ENCODE measurements at places on chromosomes 4 and X.

GRCh38 chrX:44036336-44036735, 63.1 kb upstream of the NDP start:
- no peak for DNase-seq

DNA sequence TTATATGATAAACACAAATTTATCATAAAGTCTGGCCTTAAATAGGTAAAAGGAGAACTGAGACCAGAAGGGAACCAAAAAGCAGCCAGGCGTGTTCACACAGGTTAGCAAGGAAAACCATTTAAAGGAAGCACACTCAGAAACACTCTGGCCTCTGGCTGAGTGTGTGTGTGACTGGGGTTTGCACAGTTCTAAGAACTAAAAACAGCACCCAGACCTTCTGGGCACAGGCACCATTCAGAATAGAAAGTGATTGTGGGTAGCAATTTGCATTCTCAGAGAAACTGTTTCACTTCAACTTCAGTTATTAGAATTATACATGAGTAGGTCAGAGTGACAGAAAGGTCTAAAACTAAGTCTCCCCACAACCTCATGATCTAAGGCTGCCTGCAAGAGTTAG, 10.0 kb downstream of the GPR82 start:
- DNase-seq, result peak; percentile 7

DNA sequence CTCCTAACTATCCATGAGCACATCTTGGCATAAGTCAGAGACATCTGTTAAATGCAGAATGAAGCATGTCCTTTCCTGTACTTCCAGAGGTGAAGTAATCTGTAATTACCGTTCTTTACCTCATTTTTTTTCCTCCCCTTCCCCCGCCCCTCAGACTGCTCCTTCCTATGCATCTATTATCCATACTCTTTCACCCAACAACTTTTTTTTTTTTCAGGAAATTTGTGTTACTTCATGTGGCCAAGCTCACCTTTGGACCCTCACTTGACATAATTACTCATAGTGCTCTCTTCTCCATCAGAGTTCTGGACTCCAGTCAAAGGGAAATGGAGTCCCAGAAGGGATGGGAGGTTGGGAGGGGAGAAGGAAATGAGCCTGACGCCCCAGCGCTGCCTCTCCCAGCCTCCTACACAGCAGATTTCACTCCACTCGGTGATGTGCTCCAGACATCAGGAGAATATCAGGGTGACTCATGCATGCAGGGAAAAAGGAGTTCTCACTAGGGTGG, 568.8 kb downstream of the STIM2 start:
- DNase-seq, result no peak

DNA sequence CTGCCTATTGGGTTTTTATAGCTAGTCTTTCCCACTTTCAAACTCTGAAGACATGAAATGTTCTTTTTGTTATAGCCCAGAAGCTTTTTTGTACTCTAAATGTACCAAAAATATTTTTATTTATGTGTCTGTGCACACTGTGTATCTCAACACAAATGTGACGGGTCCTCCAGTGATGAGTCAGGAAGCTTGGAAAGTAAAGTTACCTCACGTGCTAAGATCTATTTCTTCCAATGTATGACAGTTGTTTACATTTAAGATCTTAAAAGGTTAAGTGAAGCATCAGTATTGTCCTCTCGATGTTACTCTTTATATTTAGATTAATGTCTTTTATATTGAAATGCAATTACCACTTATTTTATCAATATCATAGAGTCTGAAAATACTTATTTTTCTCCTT, 29.1 kb upstream of the PRSS12 start:
- no peak for DNase-seq

- peak; percentile 57 for DNase-seq
Observed at GRCh38 chr4:165464813-165465381, 86.1 kb downstream of the CPE start.

- DNase-seq, result no peak
Observed at GRCh38 chr4:154478128-154478527, 13.5 kb downstream of the DCHS2 start.

- no peak for DNase-seq
Observed at GRCh38 chr4:5854929-5855328, 38.0 kb downstream of the CRMP1 start.

DNA sequence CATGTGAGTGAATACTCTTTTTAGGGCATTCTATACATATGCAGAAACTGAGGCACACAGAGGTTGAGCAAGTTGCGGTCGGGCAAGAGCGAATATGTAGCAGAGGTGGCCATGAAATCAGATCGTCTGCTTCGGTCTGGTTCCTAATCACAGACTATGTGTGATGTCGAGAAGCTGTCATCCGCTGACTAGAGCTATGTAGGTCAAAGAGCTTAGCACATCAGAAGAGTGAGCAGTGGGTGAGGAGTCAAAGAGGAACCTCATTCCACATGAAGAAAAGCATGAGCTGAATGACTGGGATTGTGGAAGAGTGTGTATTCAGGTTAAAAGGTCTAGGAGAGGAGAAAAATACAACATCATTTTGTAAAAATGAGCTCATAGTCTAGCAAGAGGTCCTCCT, 19.0 kb downstream of the GAB3 start:
- DNase-seq, result no peak

- DNase-seq, result no peak
Observed at GRCh38 chr4:15182600-15183220, 180.4 kb downstream of the CPEB2 start.

DNA sequence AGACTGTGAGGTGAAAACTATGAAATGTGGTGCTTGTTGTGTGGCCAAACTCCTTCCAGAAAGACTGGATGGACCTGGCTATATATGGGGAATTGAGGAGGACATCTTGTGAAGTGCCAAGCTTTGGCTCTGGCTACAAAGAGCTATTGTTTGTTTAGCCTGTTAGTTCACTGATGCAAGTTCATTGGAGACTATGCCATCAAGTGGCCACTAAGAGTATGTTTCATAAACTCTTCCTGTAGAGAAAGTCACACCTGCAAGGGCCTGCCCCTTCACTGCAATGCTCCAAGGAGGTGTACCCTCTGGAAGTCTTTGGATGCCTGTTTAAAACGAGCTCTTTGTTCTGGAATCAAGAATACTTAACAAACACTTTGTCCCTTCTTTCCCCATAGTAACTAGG, 382.0 kb downstream of the GABRG1 start:
- no peak for DNase-seq

DNA sequence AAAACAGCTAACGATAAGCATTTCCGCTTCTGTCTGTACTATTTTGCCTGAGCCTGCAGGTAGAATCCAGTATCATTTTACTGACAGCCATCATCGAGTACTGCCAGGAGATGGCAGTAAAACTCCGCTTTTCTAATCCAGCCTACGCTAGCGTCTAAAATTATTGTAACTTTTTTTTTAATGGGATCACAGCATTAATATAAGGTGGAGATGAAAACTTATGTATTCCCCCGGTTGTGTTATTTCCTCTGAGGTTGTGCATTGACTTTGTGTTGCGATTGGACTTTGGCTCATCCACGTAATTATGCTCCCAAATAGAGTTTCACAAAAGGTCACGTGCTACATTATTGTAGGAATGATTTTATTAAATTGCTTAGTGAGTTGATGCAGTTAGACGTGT, 248.1 kb downstream of the C4orf33 start:
- peak; percentile 49 for DNase-seq

DNA sequence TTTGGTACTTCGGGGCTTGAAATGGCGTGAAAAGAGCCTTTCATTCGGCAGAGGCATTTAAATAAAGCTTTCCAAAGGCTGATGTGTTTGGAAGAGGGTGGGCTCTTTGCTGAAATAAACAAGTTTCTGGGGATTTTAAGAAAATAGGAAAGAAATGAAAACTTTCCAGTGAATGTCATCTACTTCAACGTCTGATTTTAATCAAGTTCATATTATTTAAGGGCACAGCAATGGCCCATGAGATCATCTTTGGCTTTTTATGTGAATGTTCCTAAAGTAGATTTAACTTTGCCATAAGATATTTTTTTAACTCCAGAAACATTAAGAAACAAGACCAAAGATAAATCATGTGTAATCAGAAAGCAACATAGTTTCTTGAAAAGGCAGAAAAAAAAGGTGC, 69.8 kb upstream of the TTC29 start:
- DNase-seq, result no peak

DNA sequence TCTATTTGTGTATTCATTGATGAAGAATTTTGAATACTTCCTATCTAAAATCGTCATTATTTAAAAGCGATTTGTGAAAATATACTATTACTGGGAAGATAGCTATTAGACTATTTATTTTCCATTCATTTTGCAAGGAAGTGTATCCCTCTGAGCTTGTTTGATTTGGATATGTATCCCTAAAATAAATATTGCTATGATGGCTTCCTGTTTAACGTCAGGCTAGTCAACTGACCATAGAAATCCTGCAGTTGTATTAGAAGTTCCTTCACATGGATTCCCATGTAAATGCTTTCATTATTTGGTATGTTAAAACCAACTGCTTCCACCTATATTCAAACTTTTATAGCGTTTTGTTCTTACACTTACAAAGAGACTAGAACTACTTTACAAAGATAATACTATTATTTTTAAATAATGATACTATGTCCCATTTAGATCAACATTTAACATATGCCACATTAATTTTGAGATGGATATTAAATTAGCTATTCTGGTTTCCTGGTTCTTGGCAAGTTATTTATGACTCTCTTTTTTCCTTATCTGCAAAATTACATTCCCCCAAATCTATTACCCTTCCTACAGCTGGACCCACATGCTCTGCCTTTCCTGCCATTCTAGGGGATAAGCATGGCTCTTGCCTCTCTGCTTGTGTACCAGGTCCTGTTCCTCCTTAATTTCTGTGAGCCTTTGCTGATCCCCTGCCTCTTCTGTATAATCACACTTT, 26.7 kb upstream of the PDE5A start:
- DNase-seq, result no peak

DNA sequence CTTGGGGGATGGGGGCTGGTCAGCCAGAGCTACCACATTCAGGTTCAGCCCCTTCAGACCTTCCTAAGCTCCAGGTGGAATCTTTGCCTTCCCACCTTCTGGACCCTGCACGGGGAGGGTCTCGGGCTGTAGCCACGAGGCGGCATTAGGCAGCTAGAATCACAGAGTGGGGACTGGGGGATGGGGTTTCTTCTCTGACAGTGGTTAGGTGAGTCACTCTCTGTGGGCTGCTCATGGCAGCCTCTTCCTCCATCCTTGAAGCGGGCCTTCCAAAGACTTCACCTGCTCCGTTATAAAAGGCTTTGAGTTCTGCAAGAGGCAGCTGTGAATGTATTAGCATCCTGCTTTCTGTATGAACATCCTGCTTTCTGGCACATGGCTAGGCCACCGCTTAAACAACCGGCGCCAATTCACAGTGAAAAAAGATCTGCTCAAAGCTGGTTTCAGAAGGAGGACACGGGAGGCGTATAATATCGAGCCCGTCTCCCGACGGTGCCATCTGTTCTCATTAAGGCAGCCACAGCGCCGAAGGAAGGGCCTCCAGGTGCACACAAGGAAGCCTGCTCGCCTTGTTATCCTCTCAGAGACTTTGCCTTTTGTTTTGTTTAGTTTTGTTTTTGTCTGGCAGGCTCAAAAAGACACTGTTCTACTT, 74.3 kb upstream of the IGFBP7 start:
- DNase-seq, result no peak

GRCh38 chr4:86961116-86961515, 26.3 kb downstream of the AFF1 start:
- no peak for DNase-seq

GRCh38 chrX:45497290-45497689, 296.6 kb upstream of the DIPK2B start:
- no peak for DNase-seq

DNA sequence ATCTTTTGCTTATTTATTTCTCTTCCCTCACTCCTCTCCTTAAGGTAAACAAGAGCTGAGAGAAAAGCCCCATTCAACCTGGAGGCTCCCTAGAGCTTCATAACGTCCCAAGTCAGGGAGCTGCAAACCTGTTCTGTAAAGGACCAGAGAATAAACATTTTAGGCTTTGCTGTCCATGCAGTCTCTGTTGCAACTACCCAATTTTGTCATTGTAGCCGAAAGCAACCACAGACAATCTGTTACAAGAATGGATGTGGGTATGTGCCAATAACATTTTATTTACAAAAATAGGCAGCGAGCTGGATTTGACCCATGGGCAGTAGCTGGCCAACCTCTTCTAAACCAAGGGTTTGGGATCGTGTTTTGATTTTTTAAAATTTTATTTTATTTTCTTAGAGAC, 71.3 kb upstream of the TBL1X start:
- no peak for DNase-seq

DNA sequence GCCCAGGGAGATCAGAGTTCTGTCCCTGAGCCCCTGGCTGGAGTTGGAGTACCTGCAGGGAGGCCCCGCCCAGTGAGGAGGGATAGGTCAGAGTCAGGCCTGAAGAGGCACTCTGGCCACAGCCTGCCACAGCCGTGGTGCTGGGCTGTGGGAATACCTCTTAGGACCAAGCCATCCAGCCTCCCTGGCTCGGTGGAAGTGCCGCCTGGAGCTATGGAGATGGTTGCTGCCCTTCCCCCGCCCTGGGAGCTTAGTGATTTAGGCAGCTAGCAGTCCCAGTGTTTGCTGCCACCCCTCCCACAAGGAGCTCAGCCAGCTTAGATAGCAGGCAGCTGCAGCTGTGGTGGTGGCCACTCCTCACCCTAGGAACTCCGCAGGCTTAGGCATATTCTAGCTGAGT, 446.3 kb upstream of the GNPDA2 start:
- DNase-seq, result no peak

GRCh38 chr4:146124023-146124680, 51.4 kb upstream of the LSM6 start:
- peak; percentile 7 for DNase-seq

- no peak for DNase-seq
Observed at GRCh38 chr4:144206711-144207110, 66.2 kb upstream of the GYPA start.

- DNase-seq, result no peak
Observed at GRCh38 chr4:64747919-64748715, 338.9 kb upstream of the TECRL start.

- no peak for DNase-seq
Observed at GRCh38 chrX:69138512-69138911, 26.7 kb downstream of the PJA1 start.

DNA sequence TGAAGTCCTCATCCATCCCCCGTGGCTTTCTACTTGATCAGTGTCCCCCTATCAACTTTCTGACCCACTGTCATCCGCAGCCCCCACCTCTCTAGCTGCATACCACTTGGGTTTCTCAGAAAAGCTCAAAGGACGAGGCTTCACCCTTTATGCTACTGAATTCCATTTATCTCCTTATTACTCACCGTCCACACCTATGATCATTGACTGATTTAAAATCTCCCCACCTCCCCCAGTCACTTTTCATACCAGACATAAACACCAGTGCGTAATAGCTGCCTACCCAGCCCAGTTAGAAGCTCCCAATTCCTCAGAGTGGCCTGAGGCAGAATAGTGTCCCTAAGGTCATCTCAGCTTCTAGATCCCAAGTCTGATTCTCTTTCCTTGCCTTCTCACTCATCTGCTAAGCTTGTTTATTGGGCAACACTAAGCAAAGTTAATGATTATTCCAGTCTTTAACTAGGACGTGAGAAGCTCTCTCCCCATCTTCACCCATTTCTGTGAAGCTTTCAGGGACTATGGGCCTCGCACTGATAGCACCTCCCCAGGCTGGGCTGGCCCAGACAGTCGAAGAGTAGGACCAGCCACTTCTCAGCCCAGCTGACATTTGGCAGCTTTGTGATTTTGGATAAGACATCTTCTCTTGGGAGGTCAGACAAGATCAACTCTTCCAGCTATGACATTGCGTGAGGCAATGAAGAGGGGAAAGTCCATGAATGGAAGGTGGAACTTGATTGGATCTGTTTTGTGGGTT, 7.2 kb upstream of the DDX60L start:
- no peak for DNase-seq

GRCh38 chrX:80216086-80216485, 201.5 kb downstream of the TBX22 start:
- DNase-seq, result no peak

GRCh38 chr4:36323816-36324419, 42.5 kb downstream of the DTHD1 start:
- no peak for DNase-seq

GRCh38 chr4:173370130-173370476, 651 bp upstream of the SAP30 start:
- no peak for DNase-seq
